ENCODE measurements at places on chromosomes 7 and 10.

DNA sequence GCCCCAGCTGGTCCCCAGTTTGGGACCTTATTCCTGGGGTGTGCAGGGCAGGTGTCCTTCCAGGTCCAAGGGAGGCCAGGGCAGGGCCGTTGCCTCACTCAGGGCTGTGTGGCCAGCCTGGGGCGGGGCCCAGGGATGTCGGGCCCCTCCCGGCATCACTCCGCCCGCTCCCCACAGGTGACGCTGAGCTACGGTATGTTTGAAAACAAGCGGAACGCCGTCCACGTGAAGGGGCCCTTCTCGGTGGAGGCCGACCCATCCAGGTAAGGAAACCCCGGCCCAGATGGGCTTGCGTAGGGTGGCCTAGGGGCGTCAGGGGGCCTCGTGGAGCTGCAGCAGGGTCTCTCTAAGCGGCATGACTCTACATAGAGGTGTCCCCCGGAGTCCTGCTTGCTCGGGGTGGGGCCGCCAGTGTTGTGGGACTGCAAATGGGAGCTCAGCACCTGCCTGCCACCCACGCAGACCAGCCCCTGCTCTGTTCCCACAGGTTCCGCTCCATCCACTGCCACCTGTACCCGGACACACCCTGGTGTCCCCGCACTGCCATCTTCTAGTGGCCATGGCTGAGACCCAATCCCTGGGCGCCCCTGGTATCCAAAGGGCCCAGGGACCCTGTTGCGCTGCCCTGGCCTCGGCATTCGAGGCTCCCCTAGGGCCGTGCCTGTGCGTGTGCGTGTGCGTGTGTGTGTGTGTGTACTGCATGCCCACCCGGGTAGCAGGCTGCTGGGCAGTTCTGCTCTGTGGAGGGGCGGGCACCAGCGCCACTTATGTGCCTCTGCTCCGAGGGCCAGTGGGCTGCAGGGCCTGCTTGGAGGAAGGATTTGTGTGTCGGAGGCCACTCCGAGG, 7.3 kb downstream of the LFNG start:
- no peak for DNase-seq

DNA sequence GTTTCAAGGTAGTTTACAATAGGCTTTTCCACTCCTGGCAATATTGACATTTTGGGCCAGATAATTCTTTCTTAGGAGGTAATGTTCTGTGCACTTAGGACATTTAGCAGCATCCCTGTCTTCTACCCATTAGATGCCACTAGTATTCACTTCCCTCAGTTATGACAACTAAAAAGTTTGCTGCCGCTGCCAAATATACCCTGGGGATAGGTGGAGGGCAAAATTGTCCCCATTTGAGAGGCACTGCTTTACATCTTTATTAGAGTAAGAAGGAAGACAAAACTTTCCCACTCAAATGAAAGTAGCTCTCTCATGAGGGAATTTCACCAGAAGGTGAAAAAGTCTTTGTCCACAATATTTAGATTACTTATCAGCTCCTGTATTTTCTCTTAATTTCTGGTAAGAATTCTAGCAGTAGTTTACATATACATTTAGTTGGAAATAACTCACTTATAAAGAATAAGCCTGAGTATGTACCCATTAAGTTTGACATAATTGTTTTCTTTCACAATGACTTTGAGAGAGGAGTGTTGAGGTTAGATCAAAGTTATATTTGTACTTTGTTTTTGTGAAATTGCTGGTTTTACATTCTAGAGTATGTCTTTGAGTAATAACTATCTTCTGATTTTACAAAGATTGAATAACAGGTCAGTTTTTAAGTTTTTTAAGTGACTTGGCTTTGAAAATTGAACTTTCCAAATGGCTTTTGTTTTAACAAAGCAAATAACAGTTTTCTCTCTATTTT, 46.0 kb downstream of the HELLS start:
- no peak for DNase-seq

- DNase-seq: no peak
Measured at GRCh38 chr10:47173929-47174442, 126.0 kb upstream of the GDF10 start.

DNA sequence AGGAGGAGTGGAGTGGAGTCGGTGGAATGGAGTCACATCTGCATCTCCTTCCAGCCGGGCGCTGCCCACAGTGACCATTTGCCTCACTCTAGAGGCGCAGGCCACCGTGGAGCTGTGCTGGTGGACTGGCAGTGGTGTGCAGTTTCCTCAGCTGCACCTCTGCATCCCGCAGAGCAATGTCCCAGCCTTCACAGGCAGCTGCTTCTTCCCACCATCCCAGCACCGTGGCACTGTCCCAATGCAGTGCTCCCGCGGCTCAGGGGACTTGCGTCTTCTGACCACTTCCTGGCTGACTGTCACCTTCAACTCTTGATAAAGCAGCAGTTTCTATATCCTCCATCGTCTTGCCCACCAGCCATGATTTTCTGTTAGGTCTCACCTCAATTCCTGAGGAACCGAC, 90.3 kb upstream of the SFMBT2 start:
- DNase-seq: no peak
